ENCODE measurements at places on chromosomes 1 and 21. TPM values are rescaled to one million over a fixed set of nuclear protein-coding genes. Genes with fewer than 3 reads are reported as not detected.

DNA sequence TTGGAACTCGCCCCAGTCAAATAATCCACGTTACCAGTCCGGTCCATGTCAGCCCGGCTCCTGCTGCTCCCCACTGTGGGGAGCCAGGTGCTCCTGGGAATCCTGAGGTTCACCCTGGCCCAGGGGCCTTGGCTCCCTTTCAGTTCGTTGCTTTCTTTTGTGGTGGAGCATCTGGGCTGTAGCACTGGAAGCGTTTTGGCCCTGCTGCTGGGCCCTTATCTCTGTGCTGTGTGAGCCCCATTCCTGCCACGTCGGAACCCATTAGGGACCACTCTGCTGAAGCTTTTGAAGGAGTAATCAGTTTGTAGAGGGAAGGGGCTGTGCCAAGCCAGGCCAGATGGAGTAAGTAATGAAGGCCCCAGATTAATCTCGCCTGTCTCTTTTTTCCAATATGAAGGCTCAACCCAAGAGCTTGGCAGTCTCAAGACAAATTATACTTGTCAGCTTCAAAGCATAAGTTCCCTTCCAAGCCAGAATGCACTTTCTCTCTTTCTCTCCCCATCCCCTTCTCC, 82.3 kb downstream of the PGM1 start:
- DNase-seq, result no peak

DNA sequence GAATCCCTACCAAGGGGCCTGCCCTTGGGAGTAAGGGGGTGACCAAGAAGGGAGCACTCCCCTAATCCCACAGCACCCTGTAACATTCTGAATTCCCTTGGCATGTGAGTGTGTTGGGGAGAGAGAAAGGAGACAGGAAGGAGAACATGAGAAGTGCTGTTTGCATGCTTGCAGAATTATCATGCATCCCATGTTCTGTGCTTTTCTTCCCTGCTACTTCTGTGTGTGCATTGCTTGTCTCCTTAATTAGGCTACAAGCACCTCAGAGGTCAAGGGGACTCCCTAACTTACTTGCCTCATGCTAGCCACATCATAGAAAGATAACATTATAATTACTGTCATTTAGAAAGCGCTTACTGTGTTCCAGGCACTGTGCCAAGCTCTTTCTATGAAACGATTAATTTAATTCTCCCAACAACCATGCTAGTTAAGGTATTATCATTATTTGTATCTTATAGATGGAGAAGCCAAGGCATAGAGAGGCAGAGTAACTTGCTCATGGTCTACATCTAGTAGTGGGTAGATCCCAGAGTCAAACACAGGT, 11.1 kb downstream of the NOS1AP start:
- DNase-seq, result no peak

- no peak for DNase-seq
Observed at GRCh38 chr1:30384286-30385245, 338.8 kb downstream of the MATN1 start.

GRCh38 chr1:53077599-53077965, 15.6 kb downstream of the PODN start:
- no peak for DNase-seq

DNA sequence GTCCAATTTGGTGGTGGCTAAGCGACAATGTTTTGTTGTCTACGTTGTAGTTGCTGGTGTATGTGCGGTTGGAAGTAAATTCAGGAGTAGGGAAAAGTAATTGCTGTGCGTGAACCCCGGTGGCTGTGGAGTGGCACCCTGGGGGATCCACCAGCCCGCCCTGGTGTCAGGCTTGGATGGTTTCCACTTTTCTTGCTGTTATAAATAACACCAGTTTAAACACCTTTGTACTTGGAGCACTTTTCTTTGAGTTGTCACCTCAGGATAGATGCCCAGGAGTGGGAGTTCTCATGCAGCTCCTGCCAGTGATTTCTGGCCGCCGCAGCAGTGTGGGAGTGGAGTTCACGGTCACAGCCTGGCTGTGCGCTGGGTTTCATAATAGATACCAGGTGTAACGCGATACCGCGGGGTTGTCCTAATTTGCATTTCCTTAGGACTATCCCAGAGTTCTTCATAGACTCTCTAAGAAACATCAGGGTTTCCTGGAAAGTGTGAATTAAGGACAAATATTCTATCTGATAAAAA, 12.8 kb upstream of the TMEM200B start:
- DNase-seq, result peak; percentile 58

GRCh38 chr1:1947493-1947892, 28.4 kb upstream of the TMEM52 start:
- no peak for DNase-seq

DNA sequence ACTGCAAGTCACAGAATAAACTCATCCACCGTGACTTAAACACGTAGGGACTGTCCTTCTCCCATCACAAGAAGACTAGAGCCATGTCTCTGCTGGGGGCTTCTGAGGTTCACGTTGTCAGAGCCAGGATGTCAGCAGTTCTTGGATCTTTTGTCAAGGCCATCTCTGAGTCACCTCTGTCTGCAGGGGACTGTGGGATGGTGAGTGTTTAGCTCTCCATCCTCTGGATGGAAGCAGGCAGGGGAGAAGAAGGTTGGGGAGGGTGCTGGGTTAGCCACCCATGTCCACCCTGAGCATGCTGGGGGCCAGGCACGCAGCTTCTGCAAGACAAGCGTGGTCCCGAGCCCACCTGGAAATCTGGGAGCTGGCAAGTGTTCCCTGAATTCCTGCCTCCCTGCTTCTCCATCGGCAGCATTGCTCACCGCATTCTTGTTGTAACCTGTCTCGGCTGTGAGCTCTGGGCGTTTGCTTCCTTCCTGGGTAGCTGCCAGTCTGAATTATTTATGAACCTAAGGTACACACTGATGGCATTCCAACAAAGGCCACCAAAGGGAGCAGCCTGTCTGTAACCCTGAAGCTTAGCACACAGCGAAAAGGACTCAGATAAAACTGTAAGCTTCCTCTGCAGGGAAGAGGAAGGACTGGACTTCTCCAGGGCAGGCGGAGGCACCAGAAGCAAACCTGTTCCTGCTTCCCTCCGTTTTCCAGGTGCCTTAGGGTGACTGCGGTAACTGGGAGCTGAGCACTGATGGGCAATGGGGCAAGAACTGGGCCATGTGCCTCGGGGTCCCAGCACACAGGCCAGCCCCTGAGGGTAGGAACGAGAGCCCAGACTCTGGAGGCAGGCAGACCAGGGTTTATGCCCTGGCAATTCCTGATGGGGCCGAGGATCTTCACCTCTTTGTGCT, 88.6 kb downstream of the RIPK4 start:
- peak; percentile 8 for DNase-seq

- DNase-seq, result no peak
Observed at GRCh38 chr1:71916894-71917293, 365.4 kb downstream of the NEGR1 start.

GRCh38 chr1:91891454-91891853, 5.5 kb upstream of the TGFBR3 start:
- peak; percentile 71 for DNase-seq

GRCh38 chr21:42312626-42313104, 2.5 kb downstream of the TFF3 start:
- DNase-seq, result no peak

GRCh38 chr21:43339668-43340067, 87.3 kb downstream of the SIK1 start:
- DNase-seq, result no peak

DNA sequence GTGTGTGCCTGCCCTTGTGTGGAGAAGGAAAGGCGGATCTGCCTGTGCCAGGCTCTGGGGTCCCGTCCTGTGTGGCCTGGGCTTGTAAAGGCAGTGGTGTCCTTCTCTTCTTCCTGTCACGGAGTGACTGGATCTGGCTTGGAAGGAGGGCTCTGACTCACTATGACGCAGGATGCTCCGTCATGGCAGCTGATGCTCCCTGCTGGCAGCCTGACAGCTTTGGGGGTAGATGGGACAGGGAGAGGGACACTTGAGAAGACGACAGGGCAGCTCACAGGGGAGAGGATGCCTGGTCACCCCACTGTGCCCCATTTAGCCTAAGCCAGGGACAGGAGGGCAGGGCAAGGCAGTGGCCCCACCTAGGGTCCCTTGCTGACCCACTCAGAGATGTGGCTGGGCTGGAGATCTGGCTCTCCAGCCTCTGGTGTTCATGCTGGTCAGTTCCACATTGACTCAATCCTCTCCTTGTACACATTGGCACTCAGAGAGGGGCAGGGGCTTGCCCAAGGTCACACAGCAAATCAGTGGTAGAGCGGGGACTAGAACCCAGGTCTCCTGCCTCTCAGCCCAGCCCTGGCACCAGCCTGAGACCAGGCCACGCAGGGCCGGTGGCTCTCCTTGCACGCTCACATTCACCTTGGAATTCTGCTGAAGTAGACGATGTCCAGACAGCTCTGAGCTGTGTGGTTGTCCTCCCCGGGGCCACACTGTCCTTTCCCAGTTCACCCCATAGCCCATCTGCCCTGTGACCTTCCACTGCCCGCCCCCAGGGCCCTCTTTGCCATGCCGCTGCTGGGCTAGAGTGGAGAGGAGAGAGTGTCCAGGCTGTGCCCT, 2.8 kb upstream of the FAM131C start:
- DNase-seq, result peak; percentile 98

- DNase-seq, result no peak
Observed at GRCh38 chr21:34707876-34708325, 39.1 kb downstream of the CLIC6 start.

DNA sequence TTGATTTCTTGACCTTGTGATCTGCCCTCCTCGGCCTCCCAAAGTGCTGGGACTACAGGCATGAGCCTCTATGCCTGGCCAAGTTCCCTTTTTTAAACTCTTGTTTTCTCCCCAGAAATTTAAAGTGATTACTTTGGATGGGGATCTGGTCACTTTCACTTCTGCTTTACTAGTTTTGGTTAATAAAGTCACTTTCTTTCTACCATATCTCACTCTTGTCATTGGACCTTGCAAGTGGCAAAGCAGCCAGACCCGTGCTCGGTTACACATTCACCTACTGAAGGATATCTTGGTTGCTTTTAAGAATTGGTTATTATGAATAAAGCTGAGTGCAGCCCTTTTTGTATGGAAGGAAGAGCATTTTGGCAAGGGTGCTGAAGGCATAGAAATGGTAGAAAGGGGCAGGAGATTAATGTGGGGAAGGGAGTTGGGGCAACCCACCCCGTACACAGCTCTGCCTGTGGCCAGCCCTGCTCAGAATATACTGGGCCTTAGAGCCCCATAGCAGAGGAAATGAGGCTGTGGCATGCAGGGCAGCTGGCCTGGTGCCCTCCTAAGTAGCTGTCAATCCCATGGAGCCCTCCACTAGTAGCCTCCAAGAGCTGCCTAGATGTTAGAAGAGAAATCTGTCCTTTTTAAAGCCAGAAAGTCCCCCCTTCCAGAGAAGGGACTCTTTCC, 40.7 kb downstream of the CD2 start:
- no peak for DNase-seq

- DNase-seq, result peak; percentile 59
Observed at GRCh38 chr1:40802078-40802741, 18.6 kb downstream of the KCNQ4 start.

DNA sequence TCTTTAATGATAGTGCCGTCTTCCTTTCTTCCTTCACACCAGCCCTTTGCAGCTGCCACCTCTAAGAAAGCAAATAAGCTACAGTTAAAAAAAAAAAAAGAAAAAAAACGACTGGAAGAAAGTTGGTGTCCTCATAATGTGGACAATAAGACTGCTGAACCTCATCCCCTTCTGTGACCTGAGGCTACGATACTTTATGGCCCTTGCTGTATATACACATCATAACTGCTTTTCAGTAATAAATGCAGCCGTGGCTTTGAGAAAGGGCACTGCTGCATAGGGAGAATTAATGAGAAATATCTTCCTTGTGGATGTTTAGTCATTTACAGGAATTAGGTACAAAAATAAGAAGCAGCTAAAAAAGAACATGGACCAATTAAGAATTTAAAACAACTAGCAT, 333.8 kb upstream of the ADGRL2 start:
- no peak for DNase-seq

GRCh38 chr1:155455588-155456195, 106.9 kb downstream of the ASH1L start:
- peak; percentile 46 for DNase-seq

DNA sequence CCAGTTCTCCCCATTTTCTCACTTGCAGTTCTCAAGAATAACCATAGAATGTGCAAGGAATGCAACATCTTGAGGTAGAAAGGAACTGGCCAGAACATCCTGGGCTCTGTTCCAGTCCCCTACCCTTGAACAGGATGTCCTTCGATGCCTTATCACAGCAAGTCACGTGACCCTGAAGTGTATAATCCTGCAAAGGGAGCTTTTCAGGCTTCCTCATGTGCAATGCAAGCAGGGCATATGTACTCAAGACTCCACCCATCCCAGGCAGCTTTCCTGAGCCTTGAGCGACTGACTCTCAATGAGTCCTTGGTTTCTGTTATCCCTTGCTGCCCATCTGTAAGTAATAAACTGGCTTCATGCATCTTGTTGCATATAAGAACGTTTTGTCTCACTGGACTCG, 311.0 kb downstream of the MRPL39 start:
- no peak for DNase-seq

GRCh38 chr1:24327891-24328290, 8.7 kb downstream of the GRHL3 start:
- DNase-seq, result peak; percentile 44

DNA sequence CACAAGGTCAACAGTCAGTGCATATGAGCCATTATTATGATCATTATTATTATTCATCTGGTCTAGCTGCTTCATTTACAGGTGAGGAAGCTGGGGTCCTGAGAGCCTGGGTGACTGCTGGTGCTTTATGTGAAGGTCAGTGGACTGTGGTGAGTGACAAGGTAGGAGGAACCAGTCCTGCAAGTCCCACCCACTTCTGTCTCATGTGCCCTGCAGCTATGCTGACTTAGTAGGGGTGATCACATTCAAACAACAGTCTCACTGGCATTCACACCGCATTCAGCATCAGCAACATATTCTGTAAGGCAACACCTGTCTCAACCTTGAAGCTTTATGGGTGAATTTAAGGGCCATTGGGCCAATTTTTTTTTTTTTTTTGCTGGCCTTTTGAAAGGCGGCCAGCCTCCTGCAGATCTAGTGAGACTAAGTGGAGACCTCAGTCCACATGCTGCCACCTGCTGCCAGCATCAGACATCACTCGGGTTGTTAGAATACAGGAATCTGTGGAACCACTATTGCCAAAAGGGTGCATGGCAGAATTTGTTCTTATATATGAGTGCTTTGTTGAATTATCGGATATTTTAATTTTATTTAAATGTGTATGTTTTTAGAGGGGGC, 59.9 kb upstream of the CACNA1E start:
- peak; percentile 14 for DNase-seq

- no peak for DNase-seq
Observed at GRCh38 chr1:66112744-66113400, 320.2 kb downstream of the PDE4B start.

Gene FABP3
- total RNA-seq, result 5.6 TPM

Gene S100A5
- 0.56 TPM for total RNA-seq

Gene NCMAP
- total RNA-seq, result not detected

Gene AGMAT
- total RNA-seq, result 0.28 TPM

Gene CDC20
- total RNA-seq, result 78.0 TPM

Gene TMEM240
- 1.1 TPM for total RNA-seq

Gene SOAT1
- total RNA-seq, result 28.9 TPM
